PC-9 (cell line): ENCODE measurements at places on chromosomes 1 and 21. TPM values are rescaled to one million over a fixed set of nuclear protein-coding genes. Genes with fewer than 3 reads are reported as not detected.
A peak's percentile ranks its signal among the peaks of the same experiment; 100 is the strongest.

Gene LYPD8
- total RNA-seq, result 0.74 and 1.4 TPM in 2 replicates

DNA sequence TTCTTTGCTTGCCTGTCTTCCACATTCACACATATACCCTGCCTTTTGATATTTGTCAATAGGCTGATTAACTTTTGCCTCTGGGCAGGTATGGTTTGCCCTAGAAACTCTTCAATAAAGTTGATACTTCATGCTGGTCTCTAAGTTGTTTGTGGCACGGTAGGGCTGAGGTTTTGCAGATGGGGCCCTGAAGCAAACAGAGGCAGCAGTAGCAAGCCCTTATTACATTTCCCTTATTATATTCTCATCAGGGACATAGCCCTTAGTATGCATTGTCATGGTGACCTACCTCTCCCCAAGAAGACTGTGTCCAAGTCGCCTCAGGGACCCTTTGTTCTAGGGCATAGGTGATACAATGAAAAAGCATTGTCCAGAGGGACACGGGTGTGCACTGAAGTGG, at the start of gene OR6P1:
OR6P1 (minus strand) TSS at position 101 of the 400 bp plus-strand sequence. CDS start 6,976 bp downstream, outside the sequence.
- no peak within 1 kb of the TSS for H3K4me3 ChIP-seq
- no peaks in the 10 kb centered on the region for H3K4me1 ChIP-seq
- H3K36me3 ChIP-seq, result no peaks in the 10 kb centered on the region
- no peak within 1 kb of the TSS for H3K27ac ChIP-seq
- no peaks in the 10 kb centered on the region for H3K27me3 ChIP-seq

Gene AIRE
- not detected in 2 replicates for total RNA-seq

GRCh38 chr1:111280267-111280666, 10.4 kb upstream of the CHIA start:
- no peak overlapping the region for H3K27ac ChIP-seq
- H3K4me1 ChIP-seq, result no peaks in the 10 kb centered on the region
- no peaks in the 10 kb centered on the region for H3K36me3 ChIP-seq
- no peak overlapping the region for H3K4me3 ChIP-seq
- peak; percentile 31 for DNase-seq

DNA sequence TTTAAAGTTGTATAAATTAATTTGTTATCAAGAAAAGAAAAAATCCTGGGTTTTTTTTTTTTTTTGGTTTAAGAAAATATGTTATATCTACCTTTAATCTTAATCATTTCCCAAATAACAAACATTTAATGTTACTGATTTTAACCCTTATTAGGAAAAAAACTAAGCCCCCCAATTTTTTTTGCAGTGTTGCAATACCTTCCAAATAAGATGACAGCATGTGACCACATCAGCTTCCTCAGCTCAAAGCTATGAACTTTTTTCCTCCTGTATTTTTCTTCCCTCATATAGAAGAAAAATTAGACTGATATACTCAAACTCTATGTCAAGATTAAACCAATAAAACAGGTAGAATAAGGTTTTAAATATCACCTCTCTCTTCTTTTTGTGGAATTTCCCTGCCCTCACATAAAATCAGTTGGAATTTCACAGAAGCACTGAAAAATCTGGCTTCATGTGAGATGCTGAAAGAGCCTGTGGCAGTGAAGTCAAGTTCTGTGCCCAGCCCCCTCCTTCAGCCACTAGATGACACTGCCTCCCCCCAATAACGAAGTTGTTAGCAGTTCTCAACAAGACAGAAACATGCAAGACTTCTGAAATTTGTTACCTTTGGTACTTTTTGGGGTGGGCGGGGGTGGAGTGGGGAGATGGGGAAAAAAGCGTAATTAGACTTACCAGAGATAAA, 9.6 kb upstream of the SMYD2 start:
- no peak overlapping the region for H3K4me3 ChIP-seq
- no peaks in the 10 kb centered on the region for H3K4me1 ChIP-seq
- H3K27ac ChIP-seq, result no peak overlapping the region
- no peak for DNase-seq
- no peaks in the 10 kb centered on the region for H3K36me3 ChIP-seq
- no peaks in the 10 kb centered on the region for H3K27me3 ChIP-seq

Gene GNPAT
- 21.8 and 22.3 TPM in 2 replicates for total RNA-seq

Gene FAM72B
- 17.7 and 19.4 TPM in 2 replicates for total RNA-seq

GRCh38 chr1:225427235-225428067, at the start of gene LBR:
LBR (minus strand) TSS chr1:225428038; CDS start chr1:225424075, 3,963 bp downstream.
- H3K36me3 ChIP-seq, result peaks cover 7% of the 10 kb centered on the region
- H3K4me1 ChIP-seq, result peaks cover 52% of the 10 kb centered on the region
- H3K27me3 ChIP-seq, result no peaks in the 10 kb centered on the region
- H3K27ac ChIP-seq, result peak within 1 kb of the TSS; percentile 98
- no peak for DNase-seq

DNA sequence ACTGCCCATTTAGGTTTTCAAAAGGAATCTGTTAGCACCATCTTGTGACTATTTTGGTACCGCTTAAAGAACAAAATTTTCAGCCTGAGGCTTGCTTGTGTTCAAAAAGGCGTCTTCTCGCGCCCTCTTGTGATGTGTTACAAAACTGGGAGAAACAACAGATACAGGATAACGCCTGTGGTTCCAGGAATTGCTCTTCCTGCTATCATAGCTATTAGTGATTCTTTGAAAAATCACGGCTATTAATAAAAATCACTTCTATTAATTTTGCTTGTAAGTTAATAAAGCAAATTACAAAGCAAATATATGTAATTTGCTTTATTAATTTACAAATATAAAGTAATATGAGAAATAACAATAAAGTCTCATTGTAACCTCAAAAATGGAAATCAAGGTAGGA, 82.2 kb upstream of the ABCD3 start:
- H3K27me3 ChIP-seq, result no peaks in the 10 kb centered on the region
- DNase-seq, result peak; percentile 67
- H3K36me3 ChIP-seq, result no peaks in the 10 kb centered on the region
- peak overlapping the region; percentile 22; the same call in 1 of the 2 replicates for H3K27ac ChIP-seq
- no peak overlapping the region for H3K4me3 ChIP-seq

DNA sequence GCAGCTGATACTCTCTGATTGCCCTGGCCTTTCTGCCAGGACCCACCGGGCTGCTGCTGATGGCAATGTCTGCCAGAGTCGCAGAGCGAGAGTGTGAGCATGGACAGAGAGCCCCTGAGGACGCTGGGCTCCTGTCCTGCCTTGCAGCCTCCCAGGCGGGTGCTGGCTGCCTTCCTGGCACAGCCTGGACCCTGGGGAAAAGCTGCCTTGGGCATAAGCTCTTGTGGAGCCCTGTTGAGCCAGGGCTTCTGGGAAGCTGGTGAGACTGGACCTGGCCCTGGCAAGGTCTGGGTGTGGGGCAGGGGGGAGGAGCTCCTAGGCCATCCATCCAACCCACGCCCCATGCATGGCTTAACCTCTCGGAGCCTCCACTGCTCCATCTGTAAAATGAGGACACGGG, 105.8 kb upstream of the WNT4 start:
- no peak overlapping the region for H3K4me3 ChIP-seq
- no peaks in the 10 kb centered on the region for H3K27me3 ChIP-seq
- H3K36me3 ChIP-seq, result no peaks in the 10 kb centered on the region
- H3K4me1 ChIP-seq, result peaks cover 40% of the 10 kb centered on the region

DNA sequence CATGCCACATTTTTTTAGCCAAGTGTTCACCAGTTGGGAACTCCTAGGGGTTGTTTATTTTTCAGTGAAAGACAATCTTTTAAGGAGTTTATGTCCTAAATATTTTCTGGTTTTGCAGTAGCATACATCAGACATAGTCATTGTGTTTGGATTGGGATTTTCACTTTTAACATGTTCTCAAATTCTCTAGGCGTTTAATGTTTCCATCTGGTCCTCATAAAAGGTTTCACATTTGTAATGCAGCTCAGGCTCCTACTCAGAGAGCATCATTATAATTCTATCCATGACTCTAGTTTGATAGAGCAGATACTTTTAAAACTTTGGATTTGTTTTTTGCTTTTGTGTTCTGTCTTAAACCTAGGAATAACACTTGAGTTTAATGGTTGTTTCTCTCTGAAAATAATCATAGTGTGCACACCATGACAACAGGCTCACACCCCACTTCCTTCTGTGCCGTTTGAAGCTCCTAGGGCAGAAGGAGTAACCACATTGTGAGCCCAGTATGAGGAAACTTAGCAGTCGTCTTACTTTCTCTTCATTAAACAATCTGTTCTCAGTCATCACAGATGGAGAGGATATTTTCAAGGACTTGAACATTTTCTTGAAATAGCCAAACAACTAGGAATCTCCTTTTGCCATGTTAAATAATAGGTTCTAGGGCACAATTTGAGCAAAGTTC, 219.6 kb downstream of the PDE4B start:
- H3K4me1 ChIP-seq, result no peaks in the 10 kb centered on the region
- H3K36me3 ChIP-seq, result no peaks in the 10 kb centered on the region
- no peak overlapping the region for H3K4me3 ChIP-seq
